ENCODE measurements at places on chromosomes 3 and 15. TPM values are rescaled to one million over a fixed set of nuclear protein-coding genes. Genes with fewer than 3 reads are reported as not detected.
A peak's percentile ranks its signal among the peaks of the same experiment; 100 is the strongest.

GRCh38 chr3:74845081-74845480 lies 230.6 kb upstream of the CNTN3 start:
- H3K36me3 ChIP-seq = no peaks in the 10 kb centered on the region
- no peak overlapping the region for H3K27ac ChIP-seq
- H3K27me3 ChIP-seq = no peaks in the 10 kb centered on the region
- no peak for DNase-seq

DNA sequence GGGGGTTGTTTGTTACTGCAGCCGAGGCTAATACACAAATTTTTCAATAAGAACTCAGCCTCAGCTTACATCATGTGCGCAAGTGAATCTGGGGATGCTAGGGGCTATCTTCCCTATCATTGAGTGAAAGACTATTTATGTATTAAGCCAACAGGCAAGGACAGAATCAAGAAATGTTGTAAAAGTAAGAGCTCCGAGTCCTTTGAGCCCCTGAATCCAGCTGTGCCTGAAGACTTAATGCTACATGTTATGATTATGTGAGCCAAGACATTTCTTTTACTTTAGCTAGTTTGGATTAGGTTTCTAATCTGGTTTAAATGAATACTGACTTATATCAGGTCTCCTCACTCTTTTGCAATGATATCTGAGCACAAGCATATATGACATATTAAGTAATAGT lies 782.9 kb upstream of the CFAP20DC start:
- no peak for DNase-seq
- no peaks in the 10 kb centered on the region for H3K4me1 ChIP-seq
- no peaks in the 10 kb centered on the region for H3K36me3 ChIP-seq
- no peak overlapping the region for H3K27ac ChIP-seq
- no peaks in the 10 kb centered on the region for H3K27me3 ChIP-seq

GRCh38 chr3:54376939-54377578 lies 254.7 kb downstream of the CACNA2D3 start:
- H3K27ac ChIP-seq = no peak overlapping the region
- H3K4me3 ChIP-seq = no peak overlapping the region
- H3K4me1 ChIP-seq = no peaks in the 10 kb centered on the region
- H3K36me3 ChIP-seq = no peaks in the 10 kb centered on the region
- no peaks in the 10 kb centered on the region for H3K27me3 ChIP-seq
- no peak for DNase-seq

DNA sequence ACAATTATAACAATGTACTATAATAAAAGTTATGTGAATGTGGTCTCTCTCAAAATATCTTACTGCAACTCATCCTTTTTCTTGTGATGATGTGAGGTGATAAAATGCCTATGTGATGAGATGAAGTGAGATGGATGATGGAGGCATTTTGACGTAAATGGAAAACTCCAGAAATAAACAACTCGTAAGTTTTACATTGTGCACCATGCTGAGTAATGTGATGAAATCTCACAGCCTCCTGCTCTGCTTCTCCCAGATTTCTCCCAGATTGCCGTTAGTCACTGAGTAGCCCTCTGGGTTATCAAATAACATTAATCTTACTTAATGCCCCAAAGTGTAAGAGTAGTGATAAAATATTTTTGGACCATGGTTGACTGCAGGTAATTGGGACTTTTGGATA lies 64.8 kb upstream of the SLCO2A1 start:
- H3K4me1 ChIP-seq = no peaks in the 10 kb centered on the region
- no peak overlapping the region for H3K27ac ChIP-seq
- H3K36me3 ChIP-seq = no peaks in the 10 kb centered on the region
- DNase-seq = no peak

- H3K4me1 ChIP-seq = peaks cover 9% of the 10 kb centered on the region
- H3K27me3 ChIP-seq = no peaks in the 10 kb centered on the region
- no peaks in the 10 kb centered on the region for H3K36me3 ChIP-seq
- DNase-seq = no peak
- no peak overlapping the region for H3K4me3 ChIP-seq
These were observed 32.9 kb upstream of the OSBPL11 start for GRCh38 chr3:125628212-125628611.

DNA sequence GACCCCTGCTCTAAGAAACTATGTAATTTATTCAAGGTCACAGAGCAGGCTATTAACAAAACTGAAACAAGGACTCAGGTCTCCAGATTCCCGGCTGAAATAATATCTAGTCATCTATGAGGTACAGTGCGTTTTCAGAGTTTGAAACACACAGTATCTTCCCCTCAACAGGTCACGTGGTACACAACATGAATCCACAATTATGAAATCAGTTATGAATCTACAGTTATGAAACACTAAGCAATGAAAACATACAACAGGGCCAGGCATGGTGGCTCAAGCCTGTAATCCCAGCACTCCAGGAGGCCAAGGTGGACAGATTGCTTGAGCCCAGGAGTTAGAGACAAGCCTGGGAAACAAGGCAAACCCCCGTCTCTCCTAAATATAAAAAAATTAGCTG lies 72.7 kb downstream of the FSIP1 start:
- H3K4me3 ChIP-seq = no peak overlapping the region
- no peaks in the 10 kb centered on the region for H3K4me1 ChIP-seq
- H3K27ac ChIP-seq = no peak overlapping the region
- H3K36me3 ChIP-seq = no peaks in the 10 kb centered on the region
- no peak for DNase-seq
- no peaks in the 10 kb centered on the region for H3K27me3 ChIP-seq

DNA sequence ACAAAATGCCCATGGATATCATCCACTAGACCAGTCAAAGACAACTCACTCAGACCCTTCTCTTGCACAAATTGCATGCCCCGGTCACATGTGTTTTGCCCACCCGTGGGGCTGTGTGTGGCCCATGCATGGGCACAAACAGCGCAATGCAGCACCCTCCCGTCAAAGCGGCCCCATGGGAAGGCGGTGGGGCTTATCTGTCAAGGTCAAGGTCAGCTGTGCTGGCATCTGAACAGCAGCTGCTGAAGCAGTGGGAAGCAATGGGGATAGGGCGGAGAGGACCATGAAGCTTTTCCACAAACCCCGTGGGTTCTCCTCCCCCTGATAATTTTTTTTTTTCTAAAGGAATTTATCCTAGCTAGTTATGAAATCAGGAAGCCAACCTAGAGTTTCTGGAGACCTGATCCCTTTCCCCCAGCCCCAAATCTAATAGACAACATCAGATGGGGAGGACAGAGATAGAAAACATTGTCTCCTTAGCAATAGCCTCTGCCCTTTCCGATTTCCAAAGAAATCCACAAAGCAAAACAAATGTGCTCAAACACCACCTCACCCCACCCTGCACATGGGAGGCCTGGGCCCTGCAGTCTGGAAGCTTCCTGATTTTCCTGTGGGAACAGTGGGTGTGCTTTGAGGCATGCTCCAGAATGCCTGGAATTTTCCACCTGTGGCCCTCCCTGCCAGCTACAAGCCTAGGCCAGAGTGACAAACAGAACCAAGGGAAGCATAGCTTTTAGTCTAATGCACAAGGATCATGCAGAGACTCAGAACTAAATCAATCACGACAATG lies 84.4 kb downstream of the BDH1 start:
- H3K4me1 ChIP-seq = no peaks in the 10 kb centered on the region
- H3K4me3 ChIP-seq = no peak overlapping the region
- H3K27me3 ChIP-seq = peaks cover 6% of the 10 kb centered on the region
- H3K27ac ChIP-seq = no peak overlapping the region
- DNase-seq = no peak

DNA sequence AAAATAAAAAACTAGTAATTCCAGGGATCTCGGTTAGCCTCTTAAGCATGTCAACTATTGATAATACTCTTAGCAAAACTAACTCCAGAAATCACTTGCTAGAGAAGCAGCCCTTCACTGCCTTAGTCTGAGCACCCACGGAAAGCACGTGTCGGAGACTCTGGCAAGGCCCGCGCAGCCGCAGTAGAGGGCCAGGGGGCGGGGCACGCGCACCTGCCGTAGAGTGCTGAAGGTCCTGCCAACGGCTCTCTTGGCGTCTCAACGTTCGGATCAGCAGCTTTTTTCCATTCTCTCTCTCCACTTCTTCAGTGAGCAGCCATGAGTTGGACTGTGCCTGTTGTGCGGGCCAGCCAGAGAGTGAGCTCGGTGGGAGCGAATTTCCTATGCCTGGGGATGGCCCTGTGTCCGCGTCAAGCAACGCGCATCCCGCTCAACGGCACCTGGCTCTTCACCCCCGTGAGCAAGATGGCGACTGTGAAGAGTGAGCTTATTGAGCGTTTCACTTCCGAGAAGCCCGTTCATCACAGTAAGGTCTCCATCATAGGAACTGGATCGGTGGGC lies at the start of gene LDHAL6B:
LDHAL6B (plus strand) TSS at position 221 of the 561 bp plus-strand sequence; CDS start at position 319, 98 bp downstream.
- DNase-seq = no peak
- no peak within 1 kb of the TSS for H3K4me3 ChIP-seq
- H3K4me1 ChIP-seq = no peaks in the 10 kb centered on the region
- peaks cover 77% of the 10 kb centered on the region for H3K36me3 ChIP-seq
- no peaks in the 10 kb centered on the region for H3K27me3 ChIP-seq

DNA sequence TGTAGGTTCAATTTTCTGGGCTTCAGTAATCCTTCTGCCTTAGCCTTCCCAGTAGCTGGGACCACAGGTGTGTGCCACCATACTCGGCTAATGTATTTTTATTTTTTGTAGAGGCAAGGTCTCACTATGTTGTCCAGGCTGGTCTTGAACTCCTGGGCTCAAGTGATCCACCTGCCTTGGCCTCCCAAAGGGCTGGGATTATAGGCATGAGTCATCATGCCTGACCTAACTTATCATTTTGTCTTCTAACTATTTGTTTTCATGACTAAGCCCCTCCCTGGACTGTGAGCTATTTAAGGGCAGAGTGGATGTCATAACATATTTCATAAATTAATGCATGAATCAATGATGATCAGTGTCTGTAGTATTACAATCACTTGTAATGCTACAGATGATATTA lies 56.1 kb upstream of the PIAS1 start:
- no peak overlapping the region for H3K4me3 ChIP-seq
- no peak for DNase-seq
- no peaks in the 10 kb centered on the region for H3K4me1 ChIP-seq
- H3K36me3 ChIP-seq = no peaks in the 10 kb centered on the region

- no peaks in the 10 kb centered on the region for H3K27me3 ChIP-seq
- DNase-seq = peak; percentile 88
- no peak overlapping the region for H3K27ac ChIP-seq
- H3K36me3 ChIP-seq = no peaks in the 10 kb centered on the region
- no peak overlapping the region for H3K4me3 ChIP-seq
- H3K4me1 ChIP-seq = peaks cover 16% of the 10 kb centered on the region
These were observed 95.2 kb downstream of the CHSY1 start for GRCh38 chr15:101156509-101157159.

DNA sequence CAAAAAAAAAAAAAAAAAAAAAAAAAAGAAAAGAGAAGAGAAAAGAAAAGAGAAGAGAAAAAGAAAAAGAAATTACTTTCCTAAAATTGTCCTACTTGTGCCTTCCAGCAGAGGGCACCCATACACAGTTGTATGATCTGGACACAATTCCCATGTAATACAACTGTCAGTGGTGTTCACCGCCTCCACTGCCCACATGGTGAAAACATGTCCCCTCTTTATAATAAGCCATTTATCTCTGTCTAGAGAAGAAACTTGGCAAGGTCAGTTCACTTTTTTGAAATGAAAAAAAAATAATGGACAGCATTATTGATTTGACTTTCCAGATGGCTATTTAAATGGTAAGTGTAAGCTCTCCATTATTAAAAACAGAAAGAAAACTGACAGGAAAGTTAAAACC lies 459.4 kb downstream of the GBE1 start:
- no peak overlapping the region for H3K27ac ChIP-seq
- H3K4me1 ChIP-seq = no peaks in the 10 kb centered on the region
- H3K36me3 ChIP-seq = no peaks in the 10 kb centered on the region
- no peak overlapping the region for H3K4me3 ChIP-seq
- no peaks in the 10 kb centered on the region for H3K27me3 ChIP-seq

DNA sequence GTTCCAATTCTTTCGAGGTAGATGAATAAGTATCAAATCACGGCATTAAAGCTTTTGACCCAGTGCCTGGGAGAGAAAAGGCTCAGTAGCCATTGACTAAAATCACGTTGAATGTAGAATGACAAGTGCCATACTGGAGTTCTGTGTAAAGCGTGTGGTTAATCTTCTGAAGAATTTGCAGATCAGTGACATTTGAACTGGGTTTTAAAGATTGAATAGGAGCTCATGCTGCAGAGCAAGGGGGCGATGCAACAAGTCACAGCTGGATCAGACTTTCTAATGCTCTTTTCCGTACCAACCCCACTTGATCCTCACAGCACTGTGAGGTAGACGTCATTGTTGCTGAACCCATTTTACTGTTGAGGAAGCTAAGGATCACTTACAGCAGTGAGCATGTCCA lies 49.5 kb upstream of the TPM1 start:
- H3K27me3 ChIP-seq = peaks cover 8% of the 10 kb centered on the region
- no peaks in the 10 kb centered on the region for H3K36me3 ChIP-seq
- no peaks in the 10 kb centered on the region for H3K4me1 ChIP-seq
- no peak for DNase-seq

- H3K27me3 ChIP-seq = no peaks in the 10 kb centered on the region
- no peak overlapping the region for H3K27ac ChIP-seq
- H3K4me3 ChIP-seq = no peak overlapping the region
These were observed 26.7 kb upstream of the MCF2L2 start for GRCh38 chr3:183455089-183455488.

GRCh38 chr3:169953462-169954141 lies 13.0 kb upstream of the SEC62 start:
- H3K4me3 ChIP-seq = peak overlapping the region; percentile 19
- no peak for DNase-seq
- H3K27ac ChIP-seq = peak overlapping the region; percentile 89

DNA sequence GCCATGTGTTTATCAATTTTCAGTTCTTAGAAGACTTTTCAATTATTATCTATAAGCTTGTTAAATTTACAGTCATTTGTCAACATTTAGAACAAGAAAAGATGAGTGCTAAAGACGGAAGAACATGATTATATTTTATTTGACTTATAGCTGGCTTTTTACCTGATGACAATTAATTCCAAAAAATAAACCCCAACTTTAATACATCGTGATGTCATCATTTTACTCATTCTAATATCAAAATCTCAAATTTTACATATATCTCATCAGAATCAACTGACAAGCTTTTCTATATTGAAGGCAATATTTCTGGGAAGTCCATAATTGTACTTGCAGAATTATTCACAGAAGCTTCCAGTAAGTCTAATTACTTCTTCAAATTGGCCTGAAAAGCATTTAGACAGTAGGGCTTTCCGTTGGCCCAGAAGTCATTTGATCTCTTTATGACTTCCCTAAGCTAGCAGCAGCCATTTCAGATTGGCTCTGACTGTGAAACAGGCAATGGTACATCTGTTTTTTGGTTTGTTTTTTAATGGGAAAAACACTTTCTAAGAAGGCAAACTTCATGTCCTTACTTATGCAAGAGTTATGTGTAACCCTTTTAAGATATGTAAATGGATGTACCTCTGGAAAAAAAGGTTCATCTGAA lies 234.7 kb upstream of the PLSCR5 start:
- DNase-seq = no peak
- no peaks in the 10 kb centered on the region for H3K4me1 ChIP-seq
- no peak overlapping the region for H3K27ac ChIP-seq
- H3K27me3 ChIP-seq = no peaks in the 10 kb centered on the region
- H3K36me3 ChIP-seq = no peaks in the 10 kb centered on the region

SYNPR gene
- not detected for total RNA-seq

RPP14 gene
- 18.3 TPM for total RNA-seq

SLC22A14 gene
- total RNA-seq = not detected

CHRFAM7A gene
- total RNA-seq = 1.2 TPM

SPRED1 gene
- 1.2 TPM for total RNA-seq

ZBED2 gene
- 6.0 TPM for total RNA-seq

RAD18 gene
- 20.6 TPM for total RNA-seq
